ENCODE measurements at places on chromosomes 1 and 21.
A peak's percentile ranks its signal among the peaks of the same experiment; 100 is the strongest.

- DNase-seq = no peak
These were observed 30.6 kb downstream of the FAF1 start for GRCh38 chr1:50929376-50929958.

DNA sequence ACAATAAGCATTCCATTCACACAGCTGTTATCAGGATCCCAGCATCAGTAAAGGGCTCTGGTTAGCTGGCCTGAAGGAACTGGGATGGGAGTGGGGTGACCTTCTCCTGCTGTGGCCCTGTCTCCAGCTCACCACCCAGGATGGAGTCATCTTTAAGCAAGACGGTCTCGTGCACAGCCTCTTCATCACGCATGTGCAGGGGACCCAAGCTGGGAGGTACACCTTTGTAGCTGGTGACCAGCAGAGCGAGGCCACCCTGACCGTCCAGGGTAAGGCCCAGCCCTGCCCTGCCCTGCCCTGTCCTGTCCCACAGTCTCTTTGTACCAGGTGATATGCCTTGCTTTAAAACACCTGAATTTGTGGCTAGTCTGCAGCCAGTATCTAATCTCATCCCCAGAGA is 24.3 kb downstream of the IGFN1 start:
- no peak for DNase-seq

DNA sequence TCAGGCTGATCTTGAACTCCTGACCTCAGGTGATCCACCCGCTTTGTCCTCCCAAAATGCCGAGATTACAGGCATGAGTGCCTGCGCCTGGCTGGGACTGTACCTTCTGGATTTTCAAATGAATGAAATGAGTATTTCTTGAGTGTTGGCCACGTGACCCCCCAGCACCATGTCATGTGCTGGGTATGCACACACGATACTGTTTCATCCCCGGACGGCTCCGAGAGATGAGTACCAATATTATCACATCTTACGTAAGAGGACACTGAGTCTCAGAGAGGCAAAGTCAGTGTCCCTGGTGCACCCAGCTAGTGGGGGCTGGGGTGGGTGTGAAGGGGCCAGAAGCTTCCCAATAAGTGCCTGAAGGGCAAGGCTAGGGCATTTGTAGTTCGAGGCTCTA is 780 bp upstream of the CROCC start:
- DNase-seq = no peak

- no peak for DNase-seq
These were observed 101.7 kb upstream of the COG2 start for GRCh38 chr1:230540421-230541155.

DNA sequence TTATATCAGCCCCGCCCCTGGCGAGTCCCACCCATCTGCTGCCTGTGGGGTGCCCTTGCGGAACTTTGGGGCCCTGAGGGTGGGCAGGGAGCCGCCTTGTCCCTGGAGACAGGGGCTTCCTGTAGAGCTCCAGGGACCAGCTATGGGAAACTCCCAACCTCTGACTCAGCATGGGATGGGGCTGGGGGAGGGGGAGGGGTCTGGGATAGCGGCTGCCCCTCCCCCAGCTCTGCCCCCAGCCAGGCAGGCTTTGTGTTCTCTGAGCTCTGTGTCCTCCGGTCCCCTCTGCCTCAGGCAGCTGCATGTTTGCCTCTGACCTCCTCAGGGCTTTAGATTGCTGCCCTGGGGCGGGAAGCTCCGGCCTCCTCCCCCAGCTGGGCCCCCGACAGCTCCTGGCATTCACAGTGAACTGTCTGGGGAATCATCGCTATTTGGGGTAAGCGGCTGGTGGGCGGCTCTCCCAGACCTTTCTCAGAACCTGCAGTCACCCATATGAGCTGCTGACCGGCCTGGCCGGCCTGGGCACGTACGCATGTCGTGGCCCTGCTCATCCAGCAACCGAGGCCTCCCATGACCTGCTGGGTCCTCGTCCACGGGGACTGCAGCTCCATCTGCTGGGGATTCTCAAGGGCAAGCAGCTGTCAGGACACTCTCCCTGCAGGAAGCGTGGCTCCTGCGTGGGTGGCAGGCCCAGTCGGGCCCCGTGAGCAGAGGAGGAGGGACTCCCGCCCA is 17.1 kb downstream of the ARHGEF16 start:
- no peak for DNase-seq

GRCh38 chr1:234638832-234639799 is 29.1 kb upstream of the IRF2BP2 start:
- DNase-seq = peak; percentile 78

DNA sequence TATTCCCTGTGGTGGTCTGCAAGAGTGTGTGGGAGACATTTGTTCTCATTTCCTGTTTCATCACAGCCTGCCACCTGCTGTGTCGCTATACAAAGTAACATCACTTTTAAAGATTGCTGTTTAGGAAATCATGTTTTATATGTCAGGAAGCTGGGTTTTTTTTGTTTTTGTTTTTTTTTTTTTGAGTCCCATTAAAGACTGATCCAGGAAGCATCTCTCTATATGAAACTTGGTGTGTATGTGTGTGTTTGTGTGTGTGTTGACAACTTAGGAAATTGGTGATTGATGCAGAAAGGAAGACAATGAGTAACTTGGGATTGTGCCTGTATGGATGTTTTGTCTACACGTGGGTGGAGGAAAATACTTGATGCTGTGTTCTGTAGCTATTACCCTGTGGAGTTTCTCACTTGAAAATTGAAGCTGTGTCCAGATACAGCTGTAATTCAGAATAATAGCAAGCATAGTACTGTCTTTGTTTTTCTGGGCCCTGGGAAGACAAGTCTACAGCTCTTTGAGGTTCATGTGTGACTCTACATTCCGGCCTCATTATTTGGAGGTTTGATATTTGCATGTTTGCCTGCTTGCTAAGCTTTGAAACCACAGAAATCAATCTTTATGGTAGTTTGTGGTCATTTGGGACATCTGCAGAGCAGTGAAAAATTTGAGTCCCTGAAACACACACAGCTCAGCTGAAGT is 47.9 kb downstream of the LAMC1 start:
- no peak for DNase-seq

- DNase-seq = peak; percentile 49
These were observed 5.3 kb downstream of the HES2 start for GRCh38 chr1:6414443-6414844.

DNA sequence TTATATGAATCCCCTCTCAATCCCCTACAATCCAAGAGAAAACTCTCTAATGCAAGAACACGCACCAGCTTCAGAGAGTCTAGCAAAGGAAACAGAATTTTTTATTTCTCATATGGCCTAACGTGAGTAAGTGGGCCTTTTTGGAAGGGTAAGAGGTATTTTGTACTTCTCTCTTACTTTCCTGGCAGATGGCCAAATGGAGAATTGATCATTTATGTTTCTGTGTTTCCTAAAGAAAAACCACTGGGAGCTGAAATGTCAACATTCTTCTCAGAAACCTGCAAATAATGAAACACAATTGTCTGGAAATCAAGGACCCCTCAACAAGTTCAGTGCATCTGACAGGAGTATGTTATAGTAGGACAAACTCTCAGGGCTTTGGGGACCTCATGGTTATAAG is 176.4 kb upstream of the C8B start:
- no peak for DNase-seq

DNA sequence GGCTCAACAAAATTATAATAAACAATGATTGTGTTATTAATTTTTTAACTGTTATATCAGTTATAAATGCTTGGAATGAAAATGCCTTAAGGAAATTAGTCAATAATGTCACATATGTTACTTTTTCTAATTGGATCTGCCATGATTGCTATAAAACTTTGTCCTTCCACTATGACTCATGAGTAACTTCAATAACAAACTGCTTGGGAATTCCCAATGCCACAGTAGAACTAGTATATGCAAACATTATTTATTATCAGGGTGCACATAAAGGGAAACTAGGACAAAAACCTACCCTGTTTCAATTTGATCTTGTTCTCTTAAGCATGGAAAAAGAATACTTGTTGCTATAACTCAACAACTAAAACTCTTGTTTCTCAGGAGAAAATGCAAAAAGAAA is 59.1 kb upstream of the PDC start:
- no peak for DNase-seq

DNA sequence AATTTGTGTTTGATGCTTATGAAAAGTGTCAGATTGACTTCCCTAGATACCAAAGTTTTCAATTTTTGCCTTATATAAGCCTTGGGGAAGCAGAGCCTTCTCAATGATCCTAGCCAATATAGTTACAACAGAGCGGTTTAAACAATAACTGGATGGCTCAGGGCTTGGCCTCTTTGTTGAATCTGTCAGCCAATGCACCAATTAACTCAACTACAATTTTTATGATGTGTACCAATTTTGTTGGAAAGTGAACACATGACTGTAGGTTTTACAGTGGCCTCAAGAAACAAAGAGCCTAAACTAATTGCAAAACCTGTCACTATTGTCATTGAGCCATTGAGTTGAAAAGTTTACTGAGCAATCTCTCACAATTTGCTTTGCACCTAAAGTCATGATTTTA is 71.6 kb upstream of the RGS18 start:
- no peak for DNase-seq

- DNase-seq = peak; percentile 82
These were observed 860 bp downstream of the TMEM63A start for GRCh38 chr1:225881081-225881958.

- DNase-seq = no peak
These were observed 106.5 kb upstream of the DAB1 start for GRCh38 chr1:57530206-57530910.

DNA sequence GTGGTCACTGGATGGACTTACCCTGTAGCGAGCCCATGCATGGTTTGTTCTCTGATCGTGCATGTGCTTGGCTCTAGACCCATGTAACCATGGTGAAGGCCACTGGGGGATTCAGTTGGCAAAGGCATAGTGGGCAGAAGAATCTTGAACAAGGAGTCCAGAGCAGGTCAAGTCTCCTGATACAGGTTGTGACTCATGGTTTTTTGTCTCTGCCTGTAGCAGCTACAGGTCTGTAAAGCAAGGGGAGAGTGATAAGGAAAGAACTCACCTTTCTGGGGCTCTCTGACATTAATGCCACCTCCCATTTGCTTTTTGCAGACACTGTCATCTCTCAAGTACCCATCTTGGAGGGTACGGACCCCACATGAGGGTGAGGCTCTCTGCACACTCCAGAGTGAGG is 153.4 kb upstream of the CAMK1G start:
- DNase-seq = no peak

GRCh38 chr1:157968508-157968907 is 24.9 kb upstream of the KIRREL1 start:
- no peak for DNase-seq

DNA sequence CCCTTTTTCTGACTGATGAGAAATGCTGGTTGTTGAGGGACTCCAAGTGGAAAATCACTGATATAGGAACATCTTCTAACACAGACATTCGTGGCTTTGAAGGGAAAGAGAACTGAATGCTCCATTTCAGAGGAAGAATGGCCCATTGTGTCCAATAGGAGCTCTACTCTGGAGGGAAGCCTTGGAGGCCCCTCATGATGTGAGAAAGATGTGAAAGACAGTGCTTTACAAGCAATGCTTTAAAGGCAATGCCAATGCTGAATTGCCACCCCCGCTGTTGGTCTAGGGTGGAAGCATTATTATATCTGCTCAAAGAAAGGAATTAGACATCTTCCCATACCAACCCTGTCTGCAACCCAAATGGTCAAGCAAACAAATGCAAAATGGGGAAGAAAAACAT is 13.7 kb downstream of the NMNAT2 start:
- no peak for DNase-seq

- DNase-seq = no peak
These were observed 18.0 kb upstream of the PIK3CD start for GRCh38 chr1:9633493-9633892.

GRCh38 chr1:30525971-30526651 is 197.3 kb downstream of the MATN1 start:
- no peak for DNase-seq

DNA sequence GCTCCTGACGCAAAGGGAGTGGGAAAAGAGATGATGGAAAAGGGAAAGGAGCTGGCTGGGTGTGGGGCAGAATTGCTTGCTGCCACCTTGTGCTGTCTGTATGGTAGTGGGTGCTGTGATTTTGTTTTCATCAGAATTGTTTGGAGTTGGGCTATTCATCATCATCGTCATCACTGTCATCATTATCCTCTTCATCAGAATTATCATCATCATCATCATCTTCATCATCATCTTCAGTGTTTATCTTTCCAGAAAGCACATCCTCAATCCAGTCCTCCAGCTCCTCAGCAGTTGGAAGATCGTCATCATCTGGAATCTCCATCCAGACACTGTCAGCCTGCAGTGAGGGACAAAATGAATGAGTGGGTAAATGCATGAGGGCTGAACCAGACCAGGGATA is 59.3 kb downstream of the VANGL1 start:
- DNase-seq = no peak

Data from body of pancreas (tissue), 4 donors.